ENCODE measurements at places on chromosomes 1 and 21.

DNA sequence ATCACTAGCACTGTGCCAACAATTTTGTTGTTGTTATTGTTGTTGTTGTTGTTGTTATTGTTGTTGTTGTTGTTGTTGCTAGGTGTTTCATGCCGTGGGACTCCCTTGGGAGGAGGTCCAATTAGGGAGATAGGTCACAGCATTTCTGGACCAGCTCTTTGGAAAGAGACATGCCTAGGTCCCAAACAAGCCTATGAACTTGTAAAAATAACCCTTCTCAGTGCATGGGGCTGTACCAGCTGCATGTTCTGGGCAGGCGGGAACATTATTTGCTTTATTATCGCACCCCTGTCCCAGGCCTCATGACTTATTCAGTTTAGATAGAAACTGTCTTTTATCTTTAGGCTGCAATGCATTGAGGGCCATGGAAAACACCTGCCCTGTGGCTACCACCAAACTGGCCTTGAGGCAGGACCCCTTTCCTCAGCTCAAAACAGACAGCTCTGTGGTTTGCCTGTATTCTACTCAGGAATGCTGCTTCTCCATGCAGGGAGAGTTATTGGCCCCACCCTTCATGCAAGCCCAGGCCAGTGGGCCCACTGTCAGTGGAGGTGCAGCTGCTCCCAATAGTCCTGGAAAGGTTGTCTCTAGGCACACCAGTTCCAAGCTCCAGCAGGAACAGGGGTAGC, 386.5 kb upstream of the BRINP3 start:
- no peak for DNase-seq

GRCh38 chr1:14598498-14599182, at the start of gene KAZN:
Gene KAZN (plus strand): TSS chr1:14598685.
- no peak for DNase-seq

DNA sequence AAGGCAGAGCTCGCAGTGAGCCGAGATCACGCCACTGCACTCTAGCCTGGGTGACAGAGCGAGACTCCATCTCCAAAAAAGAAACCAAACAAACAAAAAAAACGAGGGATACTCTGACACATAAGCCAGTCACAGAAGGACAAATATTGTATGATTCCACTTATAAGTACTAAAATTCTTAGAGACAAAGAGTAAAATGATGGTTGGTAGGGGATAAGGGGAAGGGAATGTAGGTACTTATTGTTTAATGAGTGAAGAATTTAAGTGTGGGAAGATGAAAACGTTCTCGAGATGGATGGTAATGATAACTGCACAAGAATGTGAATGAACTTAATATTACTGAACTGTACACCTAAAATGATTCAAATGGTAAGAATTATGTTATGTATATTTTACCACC, 66.7 kb upstream of the GUCA2A start:
- no peak for DNase-seq

DNA sequence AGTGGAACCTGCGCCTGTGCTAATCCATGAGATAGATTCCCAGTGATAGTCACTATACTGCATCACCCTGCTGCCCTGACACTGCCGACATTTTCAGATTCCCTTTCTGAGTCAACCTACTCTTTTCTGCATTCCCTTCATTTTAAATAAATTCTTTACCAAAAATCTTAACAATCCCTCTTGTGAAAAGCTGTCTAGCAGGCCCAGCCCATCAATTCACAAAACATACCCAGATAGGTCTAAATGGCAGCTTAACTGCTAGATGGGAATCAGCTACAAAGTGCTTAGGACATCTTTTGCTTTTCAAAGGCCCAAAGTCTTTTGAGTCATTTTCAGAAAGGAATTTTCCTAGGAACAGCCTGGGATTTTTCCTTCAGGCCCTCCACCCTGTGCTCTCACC, 180.1 kb upstream of the PTBP2 start:
- no peak for DNase-seq

- no peak for DNase-seq
Measured at GRCh38 chr1:10635085-10635896, 160.5 kb downstream of the PEX14 start.

GRCh38 chr1:77026640-77027039, 159.4 kb downstream of the ST6GALNAC5 start:
- DNase-seq: no peak

DNA sequence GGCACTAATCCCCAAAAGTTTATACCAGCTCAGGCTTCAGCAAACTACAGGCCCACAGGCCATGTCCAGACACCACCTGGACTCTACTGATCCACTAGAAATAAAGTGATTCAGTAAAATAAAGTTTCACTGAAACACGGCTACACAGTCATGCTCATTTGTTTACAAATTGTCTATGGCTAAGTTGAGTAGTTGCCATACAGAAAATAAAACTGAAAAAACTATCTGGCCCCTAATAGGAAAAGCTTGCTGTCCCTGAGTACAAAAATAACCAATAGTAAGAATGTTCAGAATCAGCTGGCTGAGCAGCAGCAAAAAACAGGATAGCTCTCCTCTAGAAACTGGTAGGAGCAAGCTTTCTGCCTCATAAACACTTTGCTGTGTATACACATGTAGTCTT, 221.5 kb downstream of the RERE start:
- DNase-seq: no peak

- DNase-seq: peak; percentile 15
Measured at GRCh38 chr1:93437976-93438605, 9.8 kb upstream of the FNBP1L start.

- no peak for DNase-seq
Measured at GRCh38 chr1:205170532-205171269, 40.8 kb downstream of the DSTYK start.

DNA sequence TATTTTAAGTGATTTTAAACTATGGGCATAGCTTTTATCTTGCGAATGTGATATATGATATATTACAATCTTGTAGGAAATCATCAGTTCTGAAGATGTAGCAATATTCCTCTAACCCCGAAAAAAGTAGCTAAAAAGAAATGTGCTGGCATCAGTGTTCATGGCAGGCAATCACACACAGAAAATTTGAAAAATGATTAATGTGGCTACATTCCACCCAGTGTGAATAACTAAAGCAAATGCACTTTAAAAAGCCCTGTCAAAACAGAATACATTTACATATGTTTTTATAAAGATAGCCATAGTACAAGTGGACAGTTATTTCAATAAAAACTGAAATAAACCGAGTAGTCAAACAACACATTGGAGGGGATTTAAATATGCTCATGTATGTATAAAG, 260.2 kb downstream of the HHAT start:
- no peak for DNase-seq

GRCh38 chr1:242530761-242531160, 6.3 kb upstream of the PLD5 start:
- DNase-seq: no peak

DNA sequence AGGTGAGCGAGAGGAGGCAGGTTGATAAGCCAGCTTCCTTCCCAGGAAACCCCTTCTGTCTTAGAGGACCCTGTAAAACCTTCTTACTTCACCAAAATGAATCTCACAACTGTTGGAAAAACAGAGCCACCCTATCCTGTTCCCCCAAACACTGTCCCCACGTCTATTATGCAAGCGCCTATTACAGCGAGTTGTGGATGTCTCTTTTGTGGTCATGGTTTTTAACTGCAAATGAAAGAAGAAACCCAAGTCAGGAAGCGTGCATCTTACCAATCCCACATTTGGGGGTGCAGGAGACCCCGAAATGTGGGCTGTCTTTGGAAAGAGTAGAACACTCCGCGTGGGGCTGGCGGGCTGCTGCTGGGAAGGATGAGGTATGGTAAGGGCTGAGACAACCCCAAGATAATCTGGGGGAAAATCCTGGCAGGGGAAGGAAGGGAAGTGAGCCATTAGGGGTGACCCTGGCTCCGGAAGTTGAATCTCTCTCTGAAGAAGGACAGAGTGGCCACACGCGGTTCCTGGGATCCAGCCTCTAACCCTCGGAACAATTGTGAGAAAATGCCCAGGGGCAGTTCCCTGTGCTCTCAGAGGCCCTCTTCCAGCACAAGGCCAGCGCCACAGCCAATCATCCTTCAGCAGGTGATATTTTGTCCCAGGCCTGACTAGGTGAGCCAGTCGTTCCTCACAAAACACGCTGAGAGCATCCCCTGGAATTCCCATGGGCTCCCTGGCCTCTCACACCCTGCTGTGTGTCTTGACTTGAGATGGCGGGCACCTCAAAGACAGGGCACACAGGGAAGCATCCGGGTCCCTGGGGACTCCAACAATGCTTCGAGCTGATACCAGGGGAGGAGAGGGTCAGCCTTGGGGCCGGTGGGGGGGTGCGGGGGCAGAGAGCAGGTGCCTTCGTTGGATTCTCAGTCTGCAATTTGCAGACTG, 168.5 kb upstream of the IRF2BP2 start:
- DNase-seq: no peak

DNA sequence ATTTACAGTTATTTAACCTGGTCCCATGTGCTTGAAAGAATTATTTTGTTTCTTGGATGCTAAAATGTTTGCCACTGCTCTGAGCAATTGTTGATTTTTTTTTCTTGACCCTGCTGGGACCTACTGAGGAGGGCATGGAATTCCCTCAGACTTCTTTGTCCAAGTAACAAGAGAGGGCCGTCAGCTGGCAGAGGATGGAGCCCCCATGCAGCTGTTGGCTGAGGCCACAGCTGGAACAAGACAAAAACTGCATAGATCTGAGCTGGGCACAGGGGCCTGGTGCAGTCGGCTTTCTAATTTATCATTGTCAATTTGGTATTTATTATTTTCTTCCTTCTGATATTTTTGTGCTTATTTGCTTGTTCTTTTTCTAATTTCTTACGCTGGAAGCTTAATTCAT, 39.6 kb upstream of the ABCG1 start:
- DNase-seq: no peak

GRCh38 chr1:40906781-40907400, 44.7 kb upstream of the CITED4 start:
- DNase-seq: no peak

- DNase-seq: no peak
Measured at GRCh38 chr1:223775054-223775453, 62.7 kb downstream of the CAPN2 start.

- DNase-seq: no peak
Measured at GRCh38 chr1:110393691-110394492, 3.1 kb upstream of the SLC16A4 start.

- no peak for DNase-seq
Measured at GRCh38 chr1:64569411-64569810, 99.5 kb downstream of the CACHD1 start.

- DNase-seq: no peak
Measured at GRCh38 chr1:52677076-52677806, 20.9 kb downstream of the COA7 start.

GRCh38 chr1:213273546-213273945, 222.5 kb downstream of the RPS6KC1 start:
- DNase-seq: no peak

DNA sequence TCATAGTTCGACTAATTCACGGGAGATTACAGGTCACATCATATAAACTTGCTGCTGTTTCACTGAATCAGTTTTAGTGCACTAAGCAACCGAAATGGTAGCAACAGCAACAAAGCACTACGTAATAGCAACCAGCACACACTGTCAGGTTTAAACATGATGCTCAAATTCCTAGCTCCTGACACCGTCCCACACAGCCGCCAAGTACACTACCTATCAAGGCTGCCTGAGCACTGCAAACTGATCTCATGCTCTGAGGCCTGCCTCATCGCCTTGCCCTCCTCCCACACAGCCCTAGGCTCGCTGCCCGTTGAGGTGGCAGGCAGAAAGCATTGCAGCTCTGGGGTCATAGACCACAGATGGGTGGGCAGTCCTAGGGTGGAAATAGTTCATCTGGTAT, 12.4 kb downstream of the LAMC2 start:
- no peak for DNase-seq

DNA sequence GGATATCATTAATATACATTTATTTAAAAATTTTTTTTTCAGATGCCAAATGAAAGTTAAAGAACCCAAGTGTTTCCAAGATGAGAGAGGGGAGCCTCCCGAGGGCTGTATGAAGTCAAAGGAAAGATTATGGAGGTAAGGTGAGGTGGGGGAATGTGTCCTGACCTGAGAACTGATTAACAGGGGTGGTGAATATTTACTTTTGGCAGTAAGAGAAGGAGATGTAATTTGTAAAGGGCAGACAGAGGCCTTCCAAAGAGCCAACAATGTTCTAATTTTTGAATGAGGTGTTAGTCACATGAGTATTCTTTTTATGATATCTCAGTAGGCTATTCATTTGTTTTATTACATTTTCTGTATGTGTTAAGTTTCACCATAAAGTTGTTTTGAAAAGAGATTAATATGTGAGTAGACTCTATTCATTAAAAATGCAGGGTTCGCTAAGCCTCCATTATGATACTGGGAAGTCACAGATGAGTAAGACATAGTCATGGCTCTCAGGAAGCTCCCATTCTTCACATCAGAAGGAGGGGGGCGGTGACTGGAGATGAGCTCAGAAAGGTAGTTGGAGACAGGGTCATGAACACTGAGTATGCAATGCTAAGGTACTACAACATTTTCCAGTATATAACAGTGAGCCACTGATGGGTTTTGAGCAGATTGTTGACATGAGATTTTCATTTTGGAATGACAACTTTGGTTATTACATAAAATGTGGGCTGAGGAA, 62.4 kb upstream of the TNFSF18 start:
- no peak for DNase-seq

GRCh38 chr1:53467391-53467790, 8.2 kb downstream of the DMRTB1 start:
- no peak for DNase-seq

- DNase-seq: no peak
Measured at GRCh38 chr1:145751491-145752037, 32.3 kb downstream of the CD160 start.

DNA sequence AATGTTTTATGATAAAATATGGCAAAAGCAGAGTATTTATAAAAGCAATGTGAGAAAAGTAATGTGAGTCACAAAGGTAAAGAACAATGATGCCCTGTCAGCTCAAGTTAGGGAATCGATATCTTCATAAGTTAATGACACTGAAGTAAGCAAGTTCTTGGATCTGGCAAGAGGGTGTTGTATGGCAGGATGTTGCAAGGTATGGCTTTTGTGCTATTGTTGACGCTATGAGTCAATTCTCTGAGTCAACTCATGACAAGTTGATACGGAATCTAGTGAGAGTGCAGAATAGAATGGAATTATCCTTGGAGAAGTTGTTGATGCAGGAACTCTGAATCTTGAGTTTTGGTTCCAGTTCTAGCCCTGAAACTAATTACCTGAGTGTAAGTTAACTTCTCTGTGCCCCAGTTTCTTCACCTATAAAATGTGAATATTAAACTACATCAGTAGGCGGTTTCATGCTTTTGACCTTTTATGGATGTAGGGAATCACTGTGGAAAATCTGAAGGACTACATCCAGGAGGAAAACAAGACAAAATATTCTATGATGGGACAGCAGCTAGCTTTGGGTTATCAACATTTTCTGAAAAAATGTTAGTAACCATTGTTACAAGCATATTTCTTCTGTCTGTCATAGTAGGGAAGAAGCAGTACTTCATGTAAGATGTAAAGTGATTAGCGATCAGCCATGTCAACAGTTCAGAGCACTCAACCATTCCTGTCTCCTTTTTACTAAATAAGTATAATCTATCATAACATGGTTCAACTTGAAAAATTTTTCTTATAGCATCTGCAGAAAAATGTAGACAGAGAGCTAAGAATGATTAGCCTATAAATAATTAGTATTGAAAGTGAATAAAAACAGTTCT, 96.9 kb downstream of the ATP6V1G3 start:
- no peak for DNase-seq

All from GM12864 (cell line).